GDM1 (cell line): ENCODE measurements at places on chromosomes 4 and X.

DNA sequence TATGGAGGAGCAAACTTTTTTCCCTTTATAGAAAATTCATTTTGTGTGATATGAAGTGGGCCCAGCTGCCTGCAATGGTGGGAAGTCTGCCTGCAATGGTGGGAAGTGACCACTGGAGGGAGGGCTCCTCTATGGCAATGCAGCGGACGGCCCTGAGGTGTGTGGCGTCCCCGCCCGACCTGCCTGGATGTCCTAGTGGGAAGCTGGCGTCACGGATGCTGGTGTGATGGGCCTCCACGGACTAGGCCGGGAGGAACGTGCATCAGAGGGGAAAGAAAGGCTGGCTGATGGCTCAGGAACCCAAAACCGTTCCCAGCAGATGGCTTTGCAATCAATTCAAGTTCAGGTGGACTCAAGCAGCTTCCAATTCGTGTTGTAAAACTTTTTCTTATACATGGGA is 177.9 kb downstream of the AFAP1 start:
- DNase-seq: peak; percentile 23

GRCh38 chr4:30757357-30757756 is 37.2 kb downstream of the PCDH7 start:
- no peak for DNase-seq

DNA sequence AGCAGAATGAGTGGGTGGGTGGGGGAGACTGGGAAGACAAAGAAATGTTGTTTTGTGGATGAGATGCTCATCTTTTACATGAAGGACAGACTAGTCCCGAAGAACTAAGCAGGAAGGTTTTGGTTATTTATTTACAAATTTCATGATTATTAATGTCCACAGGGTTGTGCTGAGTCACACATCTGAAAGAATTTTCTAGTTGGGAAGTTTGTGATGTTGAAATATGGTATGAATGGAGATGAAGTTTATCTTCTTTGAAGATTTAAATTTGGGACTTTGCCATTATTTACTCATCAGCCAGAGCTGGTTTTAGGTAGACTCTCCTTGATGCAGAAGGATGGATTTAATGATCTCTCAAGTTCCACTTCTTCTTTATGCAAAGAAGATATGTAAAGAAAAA is 75.5 kb downstream of the MOSPD2 start:
- no peak for DNase-seq

DNA sequence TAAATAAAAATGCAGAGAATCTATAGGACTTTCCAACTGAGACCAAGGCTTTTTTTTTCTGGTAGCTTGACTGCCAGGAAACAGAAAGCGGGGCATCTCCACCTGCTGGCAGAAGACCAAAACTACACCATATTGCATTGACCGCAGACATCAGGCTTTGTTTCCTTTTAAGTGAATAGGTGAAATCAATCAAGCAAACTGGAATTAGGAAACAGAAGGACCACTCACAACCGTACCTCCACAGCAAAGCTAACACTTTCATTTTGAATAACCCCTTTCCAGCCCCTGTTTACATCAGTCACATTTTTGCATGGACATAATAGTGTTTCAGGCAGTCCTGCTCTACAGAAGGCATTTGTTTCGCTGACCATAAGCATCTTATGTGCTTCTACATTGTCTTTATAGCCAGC is 218.2 kb downstream of the IDS start:
- DNase-seq: peak; percentile 23

- DNase-seq: peak; percentile 34
Measured at GRCh38 chr4:42655921-42656678, 805 bp downstream of the ATP8A1 start.

DNA sequence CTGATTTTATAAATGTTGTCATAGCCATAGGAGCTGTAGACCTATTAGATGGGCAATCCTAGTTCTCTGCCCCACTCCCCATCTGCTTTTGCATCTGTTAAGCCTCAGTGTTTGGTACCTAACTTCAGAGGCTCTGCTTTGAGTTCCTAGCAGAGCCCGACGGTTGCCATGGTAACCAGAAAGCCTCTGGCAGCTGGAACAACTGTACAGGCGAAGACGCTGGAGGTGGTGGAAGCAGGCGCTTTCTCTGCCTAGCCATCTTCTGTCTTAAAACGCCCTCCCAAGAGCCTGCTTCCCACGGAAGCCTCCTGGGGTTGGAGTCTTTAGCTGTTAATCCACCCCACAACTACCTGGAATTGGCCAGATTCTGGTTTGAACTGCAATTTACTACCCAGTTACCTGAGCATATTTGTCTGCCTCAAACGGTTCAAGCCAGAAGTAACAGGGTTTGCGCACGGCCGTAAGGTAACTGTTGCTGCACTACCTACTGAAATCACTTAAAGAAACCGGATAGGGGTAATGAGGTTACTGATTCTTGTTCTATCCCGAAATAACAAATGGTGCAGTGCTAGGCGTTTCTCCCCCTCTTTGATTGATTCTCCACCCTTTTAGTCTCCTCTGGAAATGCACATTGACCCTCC is 1.0 kb upstream of the GABRG1 start:
- DNase-seq: no peak

DNA sequence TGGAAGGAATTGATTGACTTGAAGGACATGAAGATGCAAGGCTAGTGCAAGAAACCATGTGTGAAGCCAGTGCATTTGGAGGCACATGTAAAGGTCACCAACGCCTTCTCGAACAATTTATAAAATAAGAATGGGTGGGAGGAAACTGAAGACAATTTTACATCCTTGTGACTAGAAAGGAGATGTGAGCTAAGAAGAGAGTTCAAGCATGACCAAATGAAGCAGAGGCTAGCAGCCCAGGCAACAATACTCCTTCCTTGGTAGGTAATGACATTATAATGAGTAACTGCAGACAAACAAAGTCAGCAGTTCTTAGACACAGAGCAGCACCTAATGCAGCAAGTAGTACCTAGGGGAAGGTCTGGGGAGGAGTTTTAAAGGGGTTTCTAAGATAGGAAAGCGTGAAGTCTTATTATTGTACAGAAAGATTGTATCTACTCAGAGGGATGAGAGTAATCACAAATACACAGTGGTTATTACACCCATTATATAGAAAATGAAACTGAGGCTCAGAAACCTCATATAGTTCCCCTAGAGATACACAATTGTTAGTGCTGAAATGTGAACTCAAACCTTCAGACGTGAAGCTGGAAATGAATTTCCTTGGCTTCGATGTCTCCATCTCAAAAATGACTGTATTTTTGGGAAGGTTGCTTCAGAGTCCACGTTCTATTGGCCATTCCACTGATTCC is 56.1 kb downstream of the ATXN3L start:
- no peak for DNase-seq

DNA sequence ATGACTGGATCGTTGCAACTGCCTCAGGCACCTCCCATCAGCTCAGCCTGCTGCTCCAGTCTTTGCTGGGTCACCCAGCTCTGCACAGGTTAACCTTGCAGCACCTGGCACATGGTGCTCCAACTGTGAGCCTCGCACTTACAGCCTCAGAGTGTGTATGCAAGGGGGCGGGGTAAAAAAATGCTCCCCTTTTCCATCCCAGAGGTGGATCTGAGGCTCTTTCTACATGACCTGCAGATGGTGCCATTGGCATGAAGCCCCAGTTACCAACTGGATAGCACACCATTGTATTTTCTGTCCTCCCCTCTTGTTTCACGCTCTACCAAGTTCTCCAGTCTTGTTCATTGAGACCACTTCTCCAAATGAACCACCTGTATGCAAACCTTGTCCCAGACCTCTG is 46.2 kb upstream of the TRPC3 start:
- no peak for DNase-seq

- no peak for DNase-seq
Measured at GRCh38 chr4:110137829-110138228, 60.6 kb downstream of the ELOVL6 start.

DNA sequence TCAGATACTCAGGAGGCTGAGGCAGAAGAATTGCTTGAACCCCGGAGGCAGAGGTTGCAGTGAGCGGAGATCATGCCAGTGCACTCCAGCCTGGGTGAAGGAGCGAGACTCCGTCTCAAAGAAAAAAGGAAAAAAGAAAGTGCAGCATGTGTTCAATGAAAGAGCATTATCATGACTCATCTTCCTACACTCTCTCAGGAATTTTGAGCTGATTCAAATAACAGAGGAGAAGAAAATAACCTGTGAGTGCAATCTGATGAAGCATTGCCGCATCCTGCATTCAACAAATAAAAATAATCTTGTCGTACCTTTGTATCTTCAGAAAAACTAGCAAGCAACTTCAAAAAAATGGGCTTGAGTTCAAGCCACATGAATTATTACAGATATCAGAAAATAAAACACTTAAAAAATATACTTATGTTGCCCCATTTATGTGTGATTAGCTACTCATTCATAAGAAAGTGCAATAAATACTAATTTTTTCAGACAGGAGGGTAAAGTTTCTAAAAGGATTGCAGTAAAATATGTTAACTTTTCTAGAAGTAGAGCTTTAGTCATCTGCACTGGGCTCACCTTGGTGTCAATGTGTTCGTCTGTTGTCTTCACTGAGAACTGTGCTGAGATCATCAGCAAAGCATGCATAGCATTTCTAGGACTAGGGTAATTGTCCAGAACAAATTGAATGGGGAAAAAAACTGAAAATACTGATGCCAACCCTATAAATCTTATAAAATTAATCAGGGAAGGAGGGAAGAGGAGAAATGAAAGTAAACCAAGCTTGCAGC is 90.4 kb upstream of the VCX3B start:
- no peak for DNase-seq

DNA sequence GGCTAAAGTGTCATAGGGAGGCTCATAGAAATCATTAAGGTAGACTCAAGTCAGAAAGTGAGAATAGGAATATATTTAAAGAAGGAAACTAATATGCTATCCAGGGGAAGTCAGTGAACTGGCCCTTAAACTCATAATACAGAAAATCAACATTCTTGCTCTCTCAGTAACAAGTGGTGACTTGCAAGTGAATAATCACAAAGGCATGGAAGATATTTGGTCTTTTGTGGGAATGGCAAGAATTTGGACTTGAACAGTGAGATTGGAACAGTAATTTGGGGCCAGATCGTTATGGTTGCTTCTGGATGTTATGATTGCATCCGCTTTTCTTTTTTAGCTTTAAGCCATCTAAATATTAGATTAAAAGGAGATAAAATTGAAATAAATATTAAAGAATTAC is 103.8 kb downstream of the TBC1D19 start:
- DNase-seq: no peak

DNA sequence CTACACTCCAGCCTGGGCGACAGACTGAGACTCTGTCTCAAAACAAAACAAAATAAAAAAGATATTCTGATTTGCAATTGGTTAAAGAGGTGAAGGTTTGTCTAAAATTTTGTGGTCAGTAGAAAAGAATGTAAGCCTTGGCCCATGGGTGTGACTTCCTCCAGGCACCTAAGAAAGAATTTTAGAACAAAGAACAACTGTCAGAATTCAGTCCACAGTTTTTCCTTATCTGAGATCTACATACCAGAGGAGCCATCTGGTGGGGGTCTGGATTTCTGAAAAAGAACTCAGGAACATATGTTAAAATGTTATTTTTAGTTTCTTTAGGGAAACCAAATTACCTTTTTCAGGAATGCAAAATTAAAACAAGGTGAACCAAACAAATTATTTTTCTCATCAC is 434.1 kb downstream of the ANKRD50 start:
- DNase-seq: no peak

- DNase-seq: no peak
Measured at GRCh38 chr4:186400676-186401075, 134.7 kb downstream of the F11 start.

DNA sequence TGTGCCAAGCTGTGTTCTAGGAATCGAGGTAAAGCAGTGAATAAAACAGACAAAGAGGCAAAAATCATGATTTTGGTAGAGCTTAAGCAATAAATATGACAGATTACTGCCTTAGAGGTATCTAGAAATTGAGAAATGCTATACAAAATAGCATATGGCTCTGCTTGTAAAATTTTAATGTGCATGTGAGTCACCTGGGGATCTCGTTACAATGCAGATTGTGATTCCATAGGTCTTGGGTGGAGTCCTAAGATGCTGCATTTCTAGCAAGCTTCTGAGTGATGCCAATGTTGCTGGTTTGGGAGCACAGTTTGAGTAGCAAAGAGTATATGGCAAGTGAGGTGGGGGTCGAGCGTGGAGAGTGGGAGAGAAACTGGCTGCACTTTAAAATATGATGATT is 697.3 kb upstream of the MAGEB2 start:
- DNase-seq: no peak

GRCh38 chrX:15319075-15319474 is 3.6 kb upstream of the ASB11 start:
- no peak for DNase-seq

- DNase-seq: no peak
Measured at GRCh38 chr4:167290678-167291077, 56.4 kb upstream of the SPOCK3 start.

DNA sequence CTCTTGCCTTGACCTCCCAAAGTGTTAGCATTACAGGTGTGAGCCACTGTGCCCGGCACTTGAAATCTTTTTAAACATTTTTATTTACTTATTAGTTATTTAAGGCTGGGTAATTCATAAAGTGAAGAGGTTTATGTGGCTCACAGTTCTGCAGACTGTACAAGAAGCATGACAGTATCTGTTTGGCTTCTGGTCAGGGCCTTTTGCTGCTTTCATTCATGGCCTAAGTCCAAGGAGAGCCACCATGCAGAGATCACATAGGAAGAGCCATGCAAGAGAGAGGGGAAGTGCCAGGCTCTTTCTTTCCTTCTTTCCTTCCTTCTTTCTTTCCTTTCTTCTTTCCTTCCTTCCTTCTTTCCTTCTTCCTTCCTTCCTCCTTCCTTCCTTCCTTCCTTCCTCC is 10.2 kb upstream of the GPKOW start:
- no peak for DNase-seq

DNA sequence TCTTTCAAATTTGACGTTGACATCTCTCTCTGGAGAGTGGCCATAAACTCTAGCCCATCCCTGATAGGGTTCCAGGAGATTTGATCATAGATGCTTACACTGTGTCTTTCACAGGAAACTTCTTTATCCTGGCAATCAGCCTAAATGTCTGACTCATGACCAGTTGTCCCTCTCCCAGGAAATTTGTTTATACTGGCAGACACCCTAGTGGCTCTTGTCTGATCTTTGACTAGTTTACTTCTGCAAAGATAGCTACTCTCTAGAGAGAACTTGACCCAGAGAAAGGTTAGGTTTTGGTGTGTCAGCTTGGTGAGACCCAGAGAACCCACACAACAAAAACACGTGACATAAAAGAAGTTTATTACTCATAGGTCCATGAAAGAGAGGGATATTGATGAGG is 509.8 kb downstream of the CENPC start:
- no peak for DNase-seq

DNA sequence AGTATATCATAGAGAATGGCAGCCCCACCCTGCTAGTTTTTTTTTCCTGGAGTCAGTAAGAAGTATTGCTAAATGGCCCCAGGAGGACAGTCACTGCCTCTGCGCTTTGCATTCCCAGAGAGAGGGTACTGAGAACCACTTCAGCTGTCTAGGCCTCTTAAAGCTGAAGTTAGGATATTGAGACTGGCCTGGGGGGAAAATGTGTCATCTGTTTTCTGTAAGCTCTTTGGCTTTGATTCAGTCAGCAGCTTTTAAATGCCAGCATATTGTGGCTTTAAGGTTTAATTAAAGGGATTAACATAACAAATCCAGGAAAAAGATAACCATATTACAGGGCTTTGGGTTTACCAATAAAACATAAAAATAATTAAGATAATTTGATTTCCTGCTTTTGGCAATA is 852.0 kb downstream of the PCDH18 start:
- no peak for DNase-seq
